ENCODE measurements at places on chromosomes 12 and 14.

- no peak for DNase-seq
These were observed 72.0 kb downstream of the DICER1 start for GRCh38 chr14:95085321-95085720.

- no peak for DNase-seq
These were observed 520.1 kb downstream of the RMST start for GRCh38 chr12:97982684-97983083.

- DNase-seq: no peak
These were observed 208.7 kb downstream of the EGLN3 start for GRCh38 chr14:33742166-33742565.

DNA sequence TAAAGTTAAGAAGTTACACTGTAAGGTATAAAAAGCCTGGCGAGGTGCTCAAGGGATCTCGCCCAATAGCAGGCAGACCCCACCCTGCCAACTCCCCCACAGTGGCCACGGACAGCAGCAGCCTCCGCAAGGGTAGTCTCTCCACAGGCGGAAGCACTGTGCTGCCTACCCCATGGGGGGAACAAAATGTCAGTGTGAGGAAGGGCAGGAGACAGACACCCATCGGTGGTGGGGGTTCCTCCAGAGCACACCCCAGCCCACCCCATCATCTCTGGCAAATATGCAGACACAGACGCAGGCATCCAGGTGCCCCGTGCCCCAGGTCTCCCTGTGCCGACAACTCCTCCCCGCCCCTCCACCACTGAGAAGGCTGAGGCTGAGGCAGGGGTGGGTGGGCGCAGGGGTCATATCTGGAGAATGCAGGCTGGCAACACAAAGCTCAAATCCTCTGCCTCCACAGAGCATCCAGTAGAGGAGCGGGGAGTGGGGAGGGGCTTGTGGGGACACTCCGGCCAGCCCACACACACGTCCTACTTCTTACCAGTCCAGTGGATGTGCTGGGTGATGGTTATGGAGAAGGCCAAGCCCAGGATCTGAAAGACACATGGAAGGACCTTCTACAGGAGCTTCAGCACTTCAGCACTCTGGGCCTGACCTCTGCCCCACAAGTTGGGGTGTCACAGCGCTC is 68.3 kb upstream of the DDX11 start:
- no peak for DNase-seq

GRCh38 chr12:12885096-12885792 is 6.1 kb upstream of the GPRC5A start:
- DNase-seq: no peak

DNA sequence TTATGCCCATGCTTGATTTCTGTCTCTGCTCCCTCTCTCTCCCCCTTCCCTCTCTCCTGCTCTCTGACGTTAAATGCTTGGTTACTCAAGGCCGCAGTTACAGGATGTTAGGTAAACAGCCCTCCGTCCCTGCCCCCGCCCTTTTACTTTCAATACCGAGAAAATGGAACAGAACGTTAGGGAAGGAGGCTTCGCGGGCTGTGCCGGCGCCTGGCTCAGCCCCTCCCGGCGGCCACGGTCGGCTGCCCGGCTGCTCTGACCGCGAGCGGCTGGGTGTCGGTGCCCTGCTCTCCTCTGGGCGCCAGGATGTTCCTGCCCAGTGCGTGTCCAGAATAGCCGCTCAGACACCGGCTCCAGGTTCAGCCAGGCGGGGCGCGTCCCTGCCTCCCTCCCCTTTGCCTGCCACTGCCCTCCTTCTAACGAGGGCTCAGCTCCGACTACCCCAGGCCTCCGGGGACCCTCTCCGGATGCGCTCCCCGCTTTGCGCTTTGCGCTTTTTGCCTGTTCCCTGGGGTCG is 166.1 kb downstream of the ADCK1 start:
- DNase-seq: no peak

GRCh38 chr12:68065687-68066086 is 76.4 kb downstream of the IFNG-AS1 start:
- DNase-seq: no peak

- no peak for DNase-seq
These were observed 14.3 kb downstream of the DEGS2 start for GRCh38 chr14:100144996-100145646.

DNA sequence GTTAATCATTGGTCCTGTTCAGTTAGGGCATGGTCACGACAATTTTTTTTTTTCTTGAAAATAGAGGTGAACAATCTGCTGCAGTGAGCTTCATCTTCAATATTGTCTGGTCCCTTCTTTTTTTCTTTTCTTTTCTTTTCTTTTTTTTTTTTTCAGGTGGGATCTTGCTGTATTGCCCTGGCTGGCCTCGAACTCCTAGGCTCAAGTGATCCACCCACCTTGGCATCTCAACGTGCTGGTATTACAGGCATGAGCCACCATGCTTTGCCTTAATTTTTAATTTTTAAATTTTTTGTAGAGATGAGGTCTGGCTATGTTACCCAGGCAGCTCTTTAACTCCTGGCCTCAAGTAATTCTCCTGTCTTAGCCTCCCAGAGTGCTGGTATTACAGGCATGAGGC is 36.5 kb downstream of the MIPOL1 start:
- DNase-seq: no peak

DNA sequence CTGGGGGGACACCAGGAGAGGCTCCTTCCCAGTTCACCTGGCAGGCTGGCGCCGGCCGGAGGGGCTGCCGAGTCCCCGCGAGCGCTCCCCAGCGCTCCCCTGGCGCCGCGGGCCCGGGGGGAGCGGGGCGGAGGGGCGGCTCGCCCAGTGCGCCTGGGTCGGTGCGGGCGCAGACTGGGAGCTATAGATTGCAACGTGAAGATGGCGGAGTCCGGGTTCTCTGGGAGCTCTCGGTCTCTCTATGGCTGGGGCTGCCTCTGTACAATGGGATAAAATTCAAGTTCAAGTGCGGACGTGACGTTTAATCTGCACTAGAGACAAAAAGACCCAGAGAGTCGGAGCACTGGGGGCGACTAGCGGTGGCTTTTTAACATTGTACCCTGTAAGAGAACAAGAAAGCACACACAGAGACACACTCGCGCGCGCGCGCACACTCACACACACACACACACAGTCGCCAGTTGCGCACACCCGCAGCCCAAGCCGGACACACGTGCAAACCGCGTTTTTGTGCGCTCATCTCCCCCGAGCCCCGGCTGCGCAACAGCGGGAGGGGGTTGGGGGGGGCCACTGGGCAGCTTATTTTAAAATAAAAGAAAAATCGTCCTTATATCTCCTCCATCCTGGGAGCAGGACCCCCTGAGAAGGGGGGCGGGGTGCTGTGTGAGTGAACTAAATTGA is at the start of gene BCL11B:
Gene BCL11B (minus strand): TSS at position 247 of the 681 bp plus-strand sequence. CDS start 979 bp downstream, outside the sequence.
- no peak for DNase-seq

DNA sequence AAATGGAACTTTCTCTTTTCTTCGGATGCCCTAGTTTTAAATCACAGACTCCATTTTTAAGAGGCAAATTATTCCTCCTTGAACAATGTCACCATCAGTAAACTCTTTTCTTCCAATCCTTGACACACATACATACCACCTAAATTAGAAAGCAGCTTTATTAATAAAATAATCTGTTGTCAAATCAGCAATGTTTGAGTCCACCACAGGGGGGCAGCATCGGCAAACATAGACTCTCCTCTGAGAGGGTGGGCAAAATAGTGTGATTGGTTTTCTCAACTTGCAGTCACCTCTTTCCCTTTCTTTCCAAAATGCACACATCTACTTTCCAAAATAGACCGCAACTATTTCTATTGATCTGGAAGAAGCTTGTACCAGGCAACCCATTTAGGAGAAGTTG is 438.4 kb upstream of the OR4E1 start:
- no peak for DNase-seq

DNA sequence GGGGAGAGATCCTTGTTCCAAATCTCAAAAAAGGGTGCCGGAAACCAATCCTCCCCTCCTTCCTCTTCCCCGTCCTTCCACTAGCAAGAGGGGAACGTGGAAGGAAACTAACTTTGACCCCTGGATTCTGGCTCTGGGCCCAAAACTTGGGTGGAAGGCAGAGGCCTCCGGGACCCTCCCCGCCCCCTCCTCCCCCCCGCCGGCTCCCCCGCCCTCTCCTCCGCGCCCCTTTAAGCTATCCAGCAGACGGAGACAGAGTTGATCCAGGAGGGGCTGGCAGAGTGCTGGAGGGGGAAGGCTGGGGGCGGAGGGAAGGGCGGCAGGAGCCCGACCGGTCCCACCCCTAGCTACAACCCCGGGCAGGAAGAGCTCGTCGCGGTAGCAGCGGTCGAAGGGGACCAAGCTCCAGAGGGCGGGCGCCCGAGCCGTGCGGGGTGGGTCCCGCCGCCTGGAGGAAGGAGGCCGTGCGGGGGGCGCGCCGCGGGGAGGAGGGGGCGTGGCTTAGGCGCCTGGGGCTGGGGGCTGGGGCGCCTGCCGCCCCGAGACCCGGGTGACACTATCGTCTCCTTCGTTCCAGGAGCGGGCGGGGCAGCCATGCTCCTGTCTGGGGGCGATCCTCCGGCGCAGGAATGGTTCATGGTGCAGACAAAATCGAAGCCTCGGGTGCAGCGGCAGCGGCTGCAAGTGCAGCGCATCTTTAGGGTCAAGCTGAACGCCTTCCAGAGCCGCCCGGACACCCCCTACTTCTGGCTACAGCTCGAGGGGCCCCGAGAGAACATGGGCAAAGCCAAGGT is at the start of gene NYNRIN:
Gene NYNRIN (plus strand): TSS at position 351 of the 794 bp plus-strand sequence. CDS start 244 bp downstream, at position 595.
- DNase-seq: no peak

DNA sequence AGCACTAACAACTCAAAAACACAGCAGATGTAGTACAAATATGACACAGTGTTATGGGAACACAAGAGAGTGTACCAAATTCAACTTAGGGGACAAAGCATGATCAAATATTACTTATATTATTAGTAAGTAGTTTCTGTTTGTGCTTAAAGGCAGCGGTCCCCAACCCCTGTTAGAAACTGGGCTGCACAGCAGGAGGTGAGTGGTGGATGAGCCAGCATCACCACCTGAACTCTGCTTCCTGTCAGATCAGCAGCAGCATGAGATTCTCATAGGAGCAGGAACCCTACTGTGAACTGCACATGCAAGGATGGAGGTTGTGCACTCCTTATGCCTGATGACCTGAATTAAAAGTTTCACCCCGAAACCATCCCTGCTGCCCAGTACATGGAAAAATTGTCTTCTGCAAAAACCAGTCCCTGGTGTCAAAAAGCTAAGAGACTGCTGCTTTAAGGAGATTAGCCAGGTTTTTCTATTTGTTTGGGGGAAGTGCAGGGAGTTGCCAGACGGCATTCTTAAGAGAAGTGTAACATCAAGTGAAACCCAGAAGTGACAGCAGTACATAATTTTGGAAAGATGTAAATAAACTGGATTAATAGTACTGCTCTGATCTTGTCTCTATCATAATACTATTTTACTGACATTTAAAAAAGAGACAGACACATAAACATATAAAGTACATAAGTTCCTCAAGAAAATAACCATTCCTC is 26.7 kb downstream of the GTF2A1 start:
- DNase-seq: no peak

DNA sequence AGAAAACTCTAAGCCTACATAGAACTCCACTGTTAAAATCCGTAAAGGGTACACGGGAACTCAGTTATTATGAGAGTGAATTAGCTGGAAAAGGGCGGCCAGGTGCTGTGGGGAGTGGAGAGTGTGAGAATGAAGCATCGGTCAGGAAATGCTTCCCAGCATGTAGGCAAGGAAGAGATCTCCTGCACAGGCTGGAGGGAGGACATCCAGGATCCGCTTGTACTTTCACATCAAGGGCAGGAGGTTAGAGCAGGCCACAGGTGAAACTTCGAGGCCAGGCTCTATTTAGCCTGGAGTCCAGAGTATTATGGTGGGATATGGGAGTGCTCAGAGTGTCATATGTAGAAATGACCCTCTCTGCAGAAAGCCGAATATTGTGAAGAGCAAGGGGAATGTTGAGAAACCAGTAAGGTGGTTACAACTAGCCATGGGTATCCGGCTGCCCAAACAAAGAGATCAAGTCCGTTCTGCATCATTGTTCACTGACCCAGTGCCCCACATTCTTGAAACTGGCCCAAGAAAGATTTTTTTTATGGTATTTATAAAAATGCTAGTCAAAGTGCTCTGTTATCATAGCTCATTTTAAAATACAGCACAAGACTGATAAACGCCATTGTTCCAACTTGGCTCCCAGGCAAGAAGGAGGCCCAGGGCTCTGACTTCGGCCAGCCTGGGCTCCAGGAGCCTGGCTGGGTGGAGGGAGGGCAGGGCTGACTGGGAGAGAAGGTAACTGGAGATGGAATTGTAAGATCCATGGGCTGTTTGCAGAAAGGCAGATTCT is 79.4 kb upstream of the HIF1A start:
- DNase-seq: no peak

DNA sequence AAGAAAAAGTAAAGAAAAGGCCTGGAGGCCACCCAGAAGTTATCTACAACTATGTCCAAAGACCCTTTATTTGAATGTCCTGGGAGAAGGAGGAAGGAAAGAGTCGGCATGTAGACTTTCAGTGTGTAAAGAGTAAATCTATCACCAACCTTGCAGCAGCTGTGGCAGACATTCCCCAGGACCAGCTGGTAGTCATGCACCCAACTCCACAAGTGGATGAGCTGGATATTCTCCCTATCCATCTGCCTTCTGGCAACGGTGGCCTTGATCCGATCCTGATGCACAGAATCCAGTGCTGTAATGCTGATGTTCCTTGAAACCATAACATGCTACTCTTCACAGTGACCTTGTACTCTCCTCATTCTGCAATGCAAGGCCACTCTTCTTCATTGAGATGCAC is 27.3 kb downstream of the KRT76 start:
- DNase-seq: no peak

GRCh38 chr14:102293781-102294180 is 11.2 kb downstream of the MOK start:
- DNase-seq: no peak

- DNase-seq: no peak
These were observed 8.5 kb downstream of the LRTM2 start for GRCh38 chr12:1828856-1829255.

DNA sequence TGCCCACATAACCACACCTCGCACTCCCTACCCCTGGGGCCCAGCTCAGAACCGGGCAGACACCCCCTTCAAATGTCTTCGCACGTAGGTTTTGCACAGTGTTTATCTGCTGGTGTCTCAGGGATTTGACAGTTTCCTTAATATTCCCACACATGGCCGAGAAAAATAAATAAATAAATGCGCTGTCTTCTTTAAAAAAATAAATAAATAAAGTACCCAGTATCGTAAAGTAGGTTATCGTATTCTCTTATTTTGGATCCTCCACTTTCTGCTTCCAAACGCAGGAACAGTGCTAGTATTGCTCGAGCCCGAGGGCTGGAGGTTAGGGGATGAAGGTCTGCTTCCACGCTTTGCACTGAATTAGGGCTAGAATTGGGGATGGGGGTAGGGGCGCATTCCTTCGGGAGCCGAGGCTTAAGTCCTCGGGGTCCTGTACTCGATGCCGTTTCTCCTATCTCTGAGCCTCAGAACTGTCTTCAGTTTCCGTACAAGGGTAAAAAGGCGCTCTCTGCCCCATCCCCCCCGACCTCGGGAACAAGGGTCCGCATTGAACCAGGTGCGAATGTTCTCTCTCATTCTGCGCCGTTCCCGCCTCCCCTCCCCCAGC is 710 bp upstream of the FOS start:
- DNase-seq: no peak

DNA sequence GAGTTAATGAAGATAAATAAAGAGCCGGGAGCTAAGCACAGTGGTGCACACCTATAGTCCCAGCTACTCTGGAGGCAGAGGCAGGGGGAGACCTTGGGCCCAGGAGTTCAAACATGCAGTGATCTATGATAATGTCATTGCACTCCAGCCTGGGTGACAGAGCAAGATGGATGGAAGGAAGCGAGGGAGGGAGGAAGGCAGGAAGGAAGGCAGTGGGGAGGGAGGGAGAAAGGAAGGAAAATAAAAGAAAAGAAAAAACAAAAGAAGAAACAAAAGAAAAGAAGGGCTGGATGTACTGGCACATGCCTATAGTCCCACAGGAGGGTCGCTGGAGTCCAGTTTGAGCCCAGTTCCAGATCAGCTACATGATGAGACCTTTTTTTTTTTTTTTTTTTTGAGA is 19.0 kb upstream of the SP7 start:
- DNase-seq: no peak

Data from cortex of kidney (tissue), 1 donor.